ENCODE measurements at places on chromosomes 7 and 10.
A peak's percentile ranks its signal among the peaks of the same experiment; 100 is the strongest.

GRCh38 chr10:48478980-48479811, 125.7 kb downstream of the ARHGAP22 start:
- no peak for DNase-seq

DNA sequence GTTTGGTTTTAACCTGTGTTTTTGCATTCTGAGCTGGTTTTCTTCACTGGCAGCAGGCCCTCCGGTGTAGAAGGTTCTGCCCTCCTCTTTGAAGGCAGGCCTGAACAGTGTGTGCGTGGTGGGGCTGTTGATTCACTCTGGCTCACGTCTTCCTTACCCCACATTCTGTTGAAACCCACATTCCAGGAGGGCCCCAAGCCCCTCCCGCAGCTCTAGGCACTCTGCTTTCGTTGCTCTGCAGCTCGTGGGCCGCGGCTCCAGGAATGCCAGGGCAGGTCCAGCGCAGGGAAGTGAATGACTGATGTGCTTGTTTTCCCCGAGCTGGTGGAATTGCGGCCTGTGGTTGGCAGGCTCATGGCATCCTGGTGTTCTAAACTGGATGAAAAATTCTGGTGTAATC, 49.0 kb downstream of the HTRA1 start:
- no peak for DNase-seq

- DNase-seq = peak; percentile 28
Observed at GRCh38 chr10:69449841-69450240, 1.4 kb upstream of the TSPAN15 start.

GRCh38 chr7:46035166-46035565, 114.1 kb upstream of the IGFBP3 start:
- no peak for DNase-seq

DNA sequence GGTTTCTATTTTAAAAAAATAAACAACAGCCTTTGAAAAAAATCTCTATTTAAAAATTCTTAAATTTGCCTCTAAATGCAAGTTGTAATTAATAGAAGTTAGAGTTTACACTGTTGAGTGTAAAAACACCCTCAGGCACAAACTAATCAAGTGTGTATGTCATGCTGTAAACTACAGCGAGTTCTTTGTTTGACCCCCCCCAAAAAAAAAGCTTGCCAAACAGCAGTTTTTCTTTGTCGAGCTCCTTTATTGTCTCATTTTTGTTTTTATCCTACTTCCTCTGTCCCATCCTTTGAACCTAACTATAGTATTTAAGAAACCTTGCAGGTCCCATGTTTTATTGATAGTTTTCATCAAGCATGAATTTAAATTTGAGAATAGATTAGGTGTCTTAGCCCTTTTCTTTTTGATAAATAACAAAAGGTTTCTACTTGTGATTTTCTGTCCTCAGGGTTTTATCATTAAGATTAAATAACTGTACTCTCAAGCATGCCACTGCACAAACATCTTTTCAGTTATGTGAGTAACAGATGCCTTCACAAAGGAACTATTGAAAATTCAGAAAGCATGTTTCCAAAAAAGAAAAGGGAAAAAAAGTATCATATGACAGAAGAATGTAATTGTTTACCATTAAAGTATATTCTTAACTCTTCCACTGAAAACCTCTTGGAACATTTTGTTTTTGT, 176.0 kb downstream of the ARID5B start:
- no peak for DNase-seq

DNA sequence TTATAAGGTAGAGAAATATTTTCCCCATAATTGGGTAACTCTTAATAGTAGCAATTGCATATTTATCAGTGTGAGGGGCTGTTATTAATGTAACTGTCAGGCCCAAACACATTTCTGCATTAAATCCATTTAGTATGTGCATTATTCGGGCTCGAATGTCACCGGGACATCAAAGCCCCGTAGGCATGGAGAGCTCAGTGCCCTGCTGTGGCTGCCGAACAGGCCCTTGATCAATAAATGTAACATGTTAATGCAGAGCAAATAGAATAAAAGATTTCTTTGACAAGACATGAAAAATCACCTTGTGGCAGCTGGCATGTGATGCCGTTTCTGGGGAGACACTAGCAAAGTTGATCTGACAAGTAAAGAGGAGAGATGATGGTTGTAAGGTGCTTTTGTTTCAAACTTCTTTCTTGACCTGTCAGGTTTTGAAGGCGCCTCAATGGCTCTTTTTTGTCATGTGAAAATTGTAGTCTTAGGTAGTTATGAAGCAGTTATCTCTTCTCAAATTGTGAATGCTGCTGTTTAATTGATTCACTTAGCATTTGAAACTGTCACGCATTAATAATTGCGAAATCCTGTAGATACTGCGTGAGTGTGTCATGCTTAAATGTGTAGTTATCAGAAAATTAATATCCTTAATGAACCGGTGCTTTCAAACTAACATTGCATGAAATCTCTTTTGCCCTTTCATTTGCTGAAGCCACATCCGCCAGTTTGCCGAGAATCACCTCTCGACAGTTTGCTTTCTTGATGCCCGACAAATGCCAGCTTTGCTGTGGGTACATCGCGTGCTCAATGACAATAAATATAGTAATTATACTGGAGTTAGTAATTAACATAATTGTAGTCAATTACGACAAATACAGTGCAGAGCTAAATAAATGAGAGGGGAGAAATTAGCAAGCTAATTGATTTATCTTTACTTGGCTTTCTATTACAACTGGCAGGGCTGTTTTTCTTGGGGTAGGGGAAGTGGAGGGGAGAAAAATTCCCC, 19.5 kb downstream of the LRMDA start:
- no peak for DNase-seq

DNA sequence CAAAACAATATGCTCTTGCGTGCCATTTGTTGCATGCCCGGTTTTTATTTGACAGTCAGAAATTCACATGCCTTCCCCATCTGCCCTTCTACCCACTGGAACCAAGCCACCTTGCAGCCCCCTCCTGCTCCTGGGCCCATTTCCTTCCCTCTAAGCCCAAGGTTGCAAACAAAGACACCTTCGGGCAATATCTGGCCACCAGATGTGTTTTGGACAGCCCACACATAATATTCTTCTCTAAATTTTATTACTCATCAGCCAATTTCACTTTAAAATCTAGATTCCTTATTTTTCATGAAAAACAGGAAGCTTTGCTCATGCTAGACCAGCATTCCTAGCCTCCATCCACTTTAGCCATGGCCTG, 18.2 kb upstream of the C10orf105 start:
- DNase-seq = no peak

DNA sequence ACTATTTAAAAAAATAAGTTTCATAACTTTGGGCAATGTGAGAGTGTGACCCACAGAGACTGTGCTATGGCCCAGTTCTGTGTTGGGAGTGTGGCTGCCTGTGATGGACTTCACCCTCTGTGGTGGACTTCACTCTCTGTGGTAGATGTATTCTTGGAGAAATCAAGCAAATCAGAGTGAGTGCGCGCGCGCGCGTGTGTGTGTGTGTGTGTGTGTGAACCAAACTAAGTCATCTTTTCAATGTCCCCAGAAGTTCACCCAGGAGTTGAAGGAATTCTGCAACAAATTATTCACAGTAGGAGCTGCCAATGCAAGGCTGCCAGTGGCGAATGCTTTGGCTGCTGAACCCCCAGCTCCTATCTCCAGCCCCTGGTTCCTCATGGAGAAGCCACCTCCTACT, 184.5 kb downstream of the ADAM12 start:
- DNase-seq = no peak

DNA sequence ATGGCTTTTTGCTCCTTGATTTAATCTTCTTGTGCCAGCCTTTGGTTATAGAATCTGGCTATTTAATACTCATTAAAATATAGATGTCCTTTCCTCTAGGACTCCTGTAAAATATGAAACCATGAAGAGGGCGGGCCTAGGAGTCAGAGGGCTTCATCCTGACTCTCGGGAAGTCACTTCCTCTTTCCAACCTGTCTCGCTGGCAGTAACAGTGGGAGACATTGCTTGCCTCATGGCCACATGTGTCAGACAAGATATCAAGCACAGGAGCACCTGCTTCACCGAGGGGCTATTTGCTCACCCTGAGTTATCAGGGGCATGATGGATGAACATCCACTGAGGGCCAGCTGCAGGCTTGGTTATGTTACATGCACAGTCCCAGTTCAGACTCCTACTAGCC, 31.0 kb downstream of the SLIT1 start:
- no peak for DNase-seq

GRCh38 chr10:45118929-45119328, 118.2 kb downstream of the ZNF22 start:
- no peak for DNase-seq

DNA sequence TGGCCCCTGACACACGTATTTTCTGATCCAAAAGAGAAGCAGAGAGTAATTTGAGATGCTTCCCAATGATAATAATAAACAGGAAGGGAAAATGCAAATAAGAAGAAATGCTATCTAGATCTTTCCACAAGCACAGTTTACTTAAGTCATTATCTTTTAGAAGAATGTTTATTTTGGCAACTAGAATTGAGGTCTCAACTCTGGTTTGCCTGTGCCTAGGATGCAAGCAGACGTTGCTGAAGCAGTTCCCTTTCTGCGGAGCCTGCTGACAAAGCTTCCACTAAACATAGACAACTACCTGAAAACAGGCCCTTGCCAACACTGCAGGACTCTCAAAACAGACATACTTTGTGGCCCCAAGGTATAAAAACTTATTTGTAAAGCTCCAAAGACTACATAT, 315.8 kb upstream of the POM121L12 start:
- no peak for DNase-seq

- DNase-seq = no peak
Observed at GRCh38 chr10:106577266-106577665, 587.2 kb downstream of the SORCS1 start.

DNA sequence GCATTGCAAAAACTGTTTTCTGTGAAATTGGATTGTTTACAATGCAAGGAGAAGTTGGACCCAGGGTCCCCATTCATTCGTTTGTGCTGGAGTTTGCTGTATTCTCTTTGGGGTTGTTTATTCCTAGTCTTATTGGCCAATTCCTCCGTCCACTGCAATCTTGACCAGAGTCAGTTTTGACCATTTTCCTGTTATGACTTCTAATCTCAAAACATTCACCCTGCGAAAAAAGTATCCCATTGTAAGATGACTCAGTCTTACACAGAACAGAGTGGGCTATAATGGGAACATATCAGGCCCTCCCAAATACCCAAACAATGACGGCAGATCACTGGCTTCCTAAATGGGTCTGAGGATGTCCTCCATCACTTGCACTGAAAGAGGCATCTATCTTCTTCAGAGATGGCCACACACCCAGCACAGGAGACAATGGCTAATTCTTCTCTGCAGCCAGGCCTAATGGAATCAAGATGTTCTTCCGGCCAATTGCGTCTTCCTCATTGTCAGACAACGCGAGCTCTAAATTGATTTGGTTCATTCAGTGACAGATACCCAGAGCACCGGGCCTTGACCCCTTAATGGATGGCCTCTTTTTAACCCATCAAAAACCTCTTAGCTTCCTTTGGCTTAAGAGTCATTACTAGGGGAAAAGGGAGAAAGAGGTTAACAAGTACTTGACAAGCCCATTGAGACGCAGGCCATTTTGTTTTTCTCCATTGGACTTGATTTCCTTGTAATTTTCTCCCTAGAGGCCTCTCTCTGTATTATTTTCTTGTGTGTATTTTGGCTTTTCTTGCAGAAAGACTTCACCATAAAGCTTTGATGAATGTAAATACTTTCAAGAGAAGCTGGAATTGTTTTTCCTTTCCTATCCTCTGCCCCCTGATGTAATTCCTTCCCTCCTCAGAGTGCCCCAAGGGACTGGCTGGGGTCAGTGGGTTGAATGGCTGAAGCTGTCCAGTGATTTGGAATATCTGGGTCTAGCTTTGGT, 129.6 kb downstream of the PRPF18 start:
- DNase-seq = no peak

GRCh38 chr10:7866176-7866575, 47.9 kb downstream of the TAF3 start:
- no peak for DNase-seq

- no peak for DNase-seq
Observed at GRCh38 chr7:3217166-3217565, 83.9 kb upstream of the SDK1 start.

GRCh38 chr10:87866412-87866974, 3.1 kb downstream of the PTEN start:
- no peak for DNase-seq

DNA sequence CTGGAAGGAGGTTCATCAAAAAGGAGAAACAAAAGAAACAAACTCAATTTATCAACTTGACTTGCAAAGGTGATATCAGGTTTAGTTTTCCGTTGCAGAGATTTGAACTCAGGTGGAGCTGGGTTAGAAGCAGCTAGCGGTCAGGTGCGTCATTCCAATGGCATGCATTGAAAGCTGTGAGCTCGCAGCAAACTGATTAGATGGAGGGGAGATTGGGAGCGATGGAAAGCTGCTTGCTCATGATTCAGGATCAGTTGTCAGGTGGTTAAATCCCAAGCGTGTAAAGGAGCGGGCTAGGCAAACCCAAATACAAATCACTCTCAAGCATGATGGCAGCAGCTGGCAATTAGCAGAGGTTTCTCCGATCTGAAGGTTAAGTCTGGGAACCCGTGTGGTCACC, 49.3 kb upstream of the AFAP1L2 start:
- DNase-seq = no peak

DNA sequence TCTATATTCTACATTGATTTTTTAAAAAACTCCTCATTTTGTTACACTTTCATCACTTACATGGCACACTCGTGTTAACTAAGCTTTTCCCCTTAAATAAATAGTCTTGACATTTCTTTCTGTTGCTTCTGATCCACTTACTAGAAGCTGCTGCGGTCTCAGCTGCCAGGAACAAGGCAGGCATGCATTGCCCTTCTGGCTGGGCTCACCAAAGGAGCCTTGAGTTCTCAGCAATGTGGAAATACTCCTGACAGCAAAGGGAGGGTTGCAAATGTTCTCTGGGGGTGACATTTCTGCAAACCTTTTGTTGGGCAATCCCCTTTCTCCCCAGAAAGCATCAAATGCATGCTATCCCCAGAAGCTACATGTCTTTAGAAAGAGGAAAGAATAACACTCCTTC, 350.1 kb downstream of the PRPF18 start:
- DNase-seq = no peak

DNA sequence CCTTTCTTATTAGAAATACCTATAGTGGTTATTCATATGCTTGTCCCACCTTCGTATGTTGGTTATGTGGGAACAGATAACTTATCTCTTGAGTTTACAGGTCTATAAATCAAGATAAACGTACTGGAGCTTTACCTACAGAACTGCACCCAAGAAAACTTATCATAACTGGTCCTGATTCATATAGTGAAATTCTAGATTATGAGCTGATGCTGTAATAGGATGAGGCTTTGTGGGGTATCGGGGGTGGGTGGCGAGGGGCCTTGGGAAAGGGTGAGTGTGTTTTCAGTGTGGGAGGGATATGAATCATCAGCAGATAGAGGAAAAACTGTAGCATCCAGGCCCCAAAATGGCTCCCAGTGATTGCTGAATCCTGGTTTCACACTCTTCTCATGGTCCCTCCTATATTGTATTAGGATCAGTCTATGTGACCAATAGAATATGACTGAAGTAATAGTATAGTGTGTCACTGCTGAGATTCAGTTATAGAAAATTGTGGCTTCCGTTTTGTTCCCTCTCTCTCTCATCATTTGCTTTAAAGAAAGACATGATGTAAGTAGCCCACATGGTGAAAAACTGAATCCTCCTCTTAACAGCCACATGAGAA, 706.8 kb upstream of the LRRTM3 start:
- DNase-seq = no peak

GRCh38 chr10:64771253-64772050, 1250.3 kb downstream of the REEP3 start:
- no peak for DNase-seq

- no peak for DNase-seq
Observed at GRCh38 chr7:82904871-82905270, 257.8 kb downstream of the PCLO start.

GRCh38 chr10:58464956-58465355, 47.7 kb upstream of the BICC1 start:
- no peak for DNase-seq

- DNase-seq = no peak
Observed at GRCh38 chr7:26284995-26285632, 6.5 kb upstream of the SNX10 start.

Measured in stimulated activated naive CD8-positive, alpha-beta T cell treated with anti-CD3 and anti-CD28 coated beads, Interleukin-15, amount 100 ng/mL, for 72 hours (primary cell).